NCI-H187 (cell line): ENCODE measurements at places on chromosomes 2 and 18.

DNA sequence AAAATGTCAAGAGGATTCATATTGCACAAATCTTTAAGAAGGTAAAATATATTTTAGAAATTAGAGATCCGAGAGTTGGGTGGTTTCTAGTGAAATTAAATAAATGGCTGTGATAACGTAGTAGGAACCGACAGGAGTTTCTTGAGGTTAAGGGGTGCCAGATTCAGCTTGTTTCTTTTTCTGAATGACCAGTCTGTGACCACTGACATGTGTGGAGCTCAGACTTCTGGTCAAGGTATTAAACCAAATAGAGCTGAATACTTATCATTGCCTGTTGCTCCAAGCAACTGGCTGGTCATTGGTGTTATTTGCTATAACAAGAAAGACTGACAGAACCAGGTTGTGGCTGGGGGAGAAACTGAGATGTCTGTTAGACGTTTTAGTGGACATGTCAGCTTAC is 408.2 kb upstream of the HS6ST1 start:
- DNase-seq = no peak

DNA sequence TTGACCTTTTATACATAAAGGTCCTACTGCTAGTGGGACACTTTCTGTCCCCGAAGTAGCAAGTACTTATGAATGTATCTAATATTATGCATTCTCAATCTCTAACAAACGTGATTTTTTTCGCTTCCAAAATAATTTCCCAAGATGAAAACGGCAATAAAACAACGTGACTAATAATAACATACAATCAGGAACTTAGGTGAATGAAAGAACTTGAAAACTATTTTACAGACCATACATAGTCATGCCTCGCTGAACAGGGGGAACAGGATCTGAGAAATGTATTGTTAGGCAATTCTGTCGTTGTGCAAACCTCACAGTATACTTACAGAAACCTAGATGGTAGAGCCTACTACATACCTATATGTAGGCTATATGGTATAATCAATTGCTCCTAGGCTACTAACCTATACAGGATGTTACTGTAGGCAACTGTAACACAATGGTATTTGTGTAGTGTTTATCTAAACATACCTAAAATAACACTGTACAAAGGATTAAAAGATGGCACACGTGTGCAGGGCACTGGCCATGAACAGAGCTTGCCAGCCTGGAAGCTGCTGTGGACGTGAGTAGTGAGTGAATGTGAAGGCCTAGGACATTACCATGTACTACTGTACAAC is 2.5 kb downstream of the RTN4 start:
- no peak for DNase-seq

- DNase-seq = no peak
These were observed 50.2 kb downstream of the ACVR1 start for GRCh38 chr2:157825885-157826284.

- peak; percentile 4 for DNase-seq
These were observed 28.4 kb downstream of the ARHGEF4 start for GRCh38 chr2:130864830-130865800.

DNA sequence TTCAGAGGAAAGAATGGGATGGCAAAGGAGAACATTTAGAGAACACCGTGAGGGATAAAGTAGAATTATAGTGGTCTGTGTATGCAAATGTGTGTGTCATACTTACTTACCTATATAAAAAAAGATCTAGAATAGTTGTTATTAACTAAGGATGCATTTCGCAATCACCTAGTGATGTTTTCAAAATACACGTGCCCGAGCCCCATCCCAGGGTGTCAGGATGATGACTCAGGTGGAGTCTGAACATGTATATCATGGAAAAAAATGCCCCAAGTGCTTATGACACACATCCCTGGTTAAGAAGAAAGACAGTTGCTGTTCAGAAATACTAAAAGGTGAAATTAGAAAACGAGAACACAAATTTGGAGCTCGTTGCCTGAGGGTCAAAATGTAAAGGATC is 109.0 kb downstream of the CERS6 start:
- DNase-seq = no peak

DNA sequence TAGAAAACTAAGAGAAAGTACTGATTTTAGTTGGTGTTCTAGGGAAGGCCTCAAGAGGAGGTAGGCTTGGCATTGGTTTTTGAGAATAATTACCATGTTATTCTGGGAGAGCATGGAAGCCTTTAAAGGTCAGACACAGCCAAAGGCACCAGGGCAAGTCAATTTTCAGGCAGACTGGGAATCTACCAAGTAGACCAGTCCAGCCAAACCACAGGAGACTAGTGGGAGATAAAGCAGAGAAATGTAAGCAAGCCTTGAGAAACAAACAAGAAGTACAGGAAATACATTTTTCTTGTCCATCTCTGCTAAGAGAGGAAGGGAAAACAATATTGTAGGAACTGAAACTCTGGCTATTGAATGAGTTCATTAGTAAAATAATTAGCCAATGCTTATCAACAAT is 5.5 kb upstream of the CCDC68 start:
- DNase-seq = no peak

GRCh38 chr2:15149063-15149462 is 412.1 kb downstream of the NBAS start:
- no peak for DNase-seq

DNA sequence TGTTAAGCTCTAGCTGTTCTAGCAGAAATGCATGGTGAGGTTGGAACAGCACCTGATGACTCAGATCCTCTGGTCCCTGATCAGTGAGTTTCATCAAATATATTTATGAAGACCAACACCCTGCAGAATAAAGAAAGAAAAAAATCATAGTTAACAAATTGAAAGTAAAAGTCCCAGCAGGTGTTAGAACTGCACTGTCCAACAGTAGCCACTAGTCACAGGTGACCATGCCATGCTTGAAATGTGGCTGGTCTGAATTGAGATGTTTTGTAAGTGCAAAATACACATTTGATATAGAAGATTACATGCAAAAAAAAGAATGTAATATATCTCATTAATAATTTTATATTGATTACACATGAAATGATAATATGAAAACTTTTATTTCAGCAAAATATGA is 1010.7 kb upstream of the ZEB2 start:
- DNase-seq = no peak

DNA sequence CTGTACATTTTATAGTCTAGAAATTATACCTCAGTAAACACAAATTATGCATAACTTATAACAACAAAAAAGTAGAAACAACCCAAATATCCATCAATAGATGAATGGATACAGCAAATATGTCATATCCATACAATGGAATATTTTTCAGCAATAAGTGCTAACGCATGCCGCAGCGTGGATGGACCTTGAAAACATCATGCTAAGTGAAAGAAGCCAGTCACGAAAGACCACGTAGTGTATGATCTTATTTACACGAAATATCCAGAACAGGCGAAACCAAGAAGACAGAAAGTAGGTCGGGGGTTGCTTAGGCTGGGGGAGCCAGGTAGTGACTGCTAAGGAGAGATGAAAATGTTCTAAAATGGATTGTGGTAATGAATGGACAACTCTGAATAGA is 167.1 kb upstream of the MYCN start:
- no peak for DNase-seq

DNA sequence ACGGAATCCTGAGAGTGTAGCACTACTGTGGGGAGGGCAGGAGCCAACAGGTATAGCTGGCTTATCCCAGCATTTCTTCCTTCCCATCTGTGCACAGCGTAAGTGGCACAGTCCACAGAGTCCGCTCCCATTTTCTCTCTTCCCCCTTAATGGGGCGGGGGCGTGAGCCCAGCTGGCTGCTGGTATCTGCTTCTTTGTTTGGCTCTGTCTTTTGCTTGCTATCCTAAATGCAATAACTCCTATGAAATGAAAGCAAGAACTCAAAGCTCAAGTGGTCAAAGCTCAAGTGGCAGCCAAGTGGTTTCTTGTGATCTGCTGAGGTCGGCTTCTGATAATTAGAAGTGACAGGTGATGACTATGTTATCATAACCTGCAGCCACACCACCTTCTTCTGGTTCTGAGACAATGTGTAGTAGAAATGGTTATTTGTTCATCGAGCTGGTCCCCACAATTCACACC is 192.7 kb downstream of the PLCL1 start:
- peak; percentile 38 for DNase-seq

- no peak for DNase-seq
These were observed 50.1 kb downstream of the BOLA3 start for GRCh38 chr2:74097574-74097973.

DNA sequence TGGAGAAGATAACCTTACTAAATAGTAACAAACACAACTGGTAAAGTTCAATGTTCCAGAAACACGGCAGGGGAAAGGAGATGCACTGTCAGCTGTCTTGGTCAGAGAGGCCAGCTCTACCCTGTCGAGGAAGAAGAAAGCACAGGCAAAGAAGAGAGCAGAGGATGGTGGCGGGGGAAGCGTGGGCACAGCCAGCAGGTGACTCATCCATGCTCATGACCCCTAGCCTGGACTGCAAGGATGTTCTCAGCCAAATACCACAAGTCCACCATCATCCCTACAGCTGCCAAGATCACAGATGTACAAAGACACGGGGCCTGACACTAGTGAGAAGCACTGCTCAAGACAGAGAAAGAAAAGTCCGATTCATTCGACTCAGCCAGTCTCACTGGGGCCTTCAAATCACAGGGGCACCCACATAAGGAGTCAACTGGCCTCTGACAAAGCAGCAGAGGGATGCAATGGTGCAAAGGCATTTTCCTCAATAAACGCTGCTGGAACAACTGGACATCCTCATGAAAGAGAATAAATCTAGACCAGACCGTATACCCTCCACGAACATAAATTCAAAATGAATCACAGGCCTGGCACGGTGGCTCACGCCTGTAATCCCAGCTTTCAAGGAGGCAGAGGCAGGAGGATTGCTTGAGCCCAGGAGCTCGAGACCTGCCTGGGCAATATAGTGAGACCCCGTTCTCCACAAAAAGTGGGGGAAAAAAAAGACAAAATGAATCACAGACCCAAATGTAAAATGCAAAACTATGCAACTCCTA is 5.6 kb downstream of the DTYMK start:
- DNase-seq = no peak

- no peak for DNase-seq
These were observed 9.7 kb downstream of the ERMN start for GRCh38 chr2:157315901-157316300.

DNA sequence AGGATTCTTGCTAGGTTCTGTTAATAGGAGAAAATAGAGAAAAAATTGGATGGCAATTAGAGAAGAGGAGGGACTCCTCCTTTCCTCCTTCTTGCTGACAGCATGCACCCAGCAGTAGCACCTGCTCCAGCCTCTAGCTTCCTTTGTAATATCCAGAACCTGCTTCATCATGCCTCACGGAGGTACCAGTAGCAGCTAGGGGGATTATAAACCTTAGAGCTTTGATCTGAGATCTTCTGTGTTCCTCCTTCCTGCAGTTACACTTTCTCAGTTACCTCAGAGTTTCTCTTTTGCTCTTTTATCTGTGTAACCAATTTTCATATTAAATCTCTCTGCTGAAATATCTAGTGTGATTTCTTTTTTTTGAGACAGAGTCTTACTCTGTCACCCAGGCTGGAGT is 16.6 kb downstream of the DPP4 start:
- DNase-seq = no peak

GRCh38 chr2:235511187-235511661 is 17.4 kb downstream of the AGAP1 start:
- DNase-seq = no peak

DNA sequence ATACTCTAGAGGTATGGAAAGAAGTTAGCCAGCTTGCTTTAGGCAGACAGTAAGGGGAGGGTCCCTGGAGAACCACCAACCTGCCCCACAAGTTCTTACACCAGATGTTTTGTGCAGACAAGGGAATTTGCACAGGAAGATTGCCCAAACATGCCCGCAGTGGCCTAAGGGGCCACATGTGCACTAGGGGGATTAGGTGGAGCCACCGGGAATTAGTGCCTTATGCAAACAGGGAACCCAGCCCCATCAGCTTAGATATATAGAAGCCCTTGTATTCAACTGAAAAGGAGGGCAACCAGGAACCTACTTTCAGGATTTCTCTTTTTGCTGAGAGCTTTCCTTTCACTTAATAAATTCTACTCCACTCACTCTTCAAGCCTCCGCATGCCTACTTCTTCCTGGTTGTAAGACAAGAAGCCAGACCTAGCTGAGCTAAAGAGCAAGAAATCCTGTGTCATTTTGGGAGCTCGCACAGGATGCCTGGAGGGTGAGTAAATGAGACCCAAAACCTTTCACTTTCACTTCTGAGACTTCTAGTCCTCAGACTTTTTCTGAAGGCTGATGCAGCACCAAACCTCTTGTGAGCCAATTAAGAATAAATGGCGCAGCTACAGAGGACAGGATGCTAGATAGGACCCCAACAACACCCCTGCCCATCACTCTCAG is 146.3 kb downstream of the GCA start:
- no peak for DNase-seq

GRCh38 chr2:158539176-158540005 is 82.6 kb downstream of the PKP4 start:
- no peak for DNase-seq

- DNase-seq = no peak
These were observed 57.7 kb downstream of the ROCK2 start for GRCh38 chr2:11286749-11287148.

DNA sequence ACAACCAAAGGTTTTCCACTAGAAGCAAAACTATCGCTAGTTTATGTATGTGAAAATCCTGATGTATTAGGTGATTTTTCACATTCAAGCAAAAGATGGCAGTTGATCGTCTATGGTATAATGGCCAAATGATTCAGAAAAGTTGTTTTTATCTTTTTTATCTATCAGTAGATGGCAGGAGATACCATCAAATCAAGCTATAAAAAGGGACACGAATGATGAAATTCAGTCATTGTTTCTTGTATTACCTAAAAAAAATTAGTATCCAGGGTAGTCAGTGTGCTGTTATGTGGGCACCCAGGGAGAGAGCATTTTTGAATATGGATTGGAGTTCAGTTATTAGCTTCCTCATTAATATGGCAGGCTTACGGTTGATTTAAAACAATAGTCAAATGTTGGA is 22.9 kb upstream of the CAVIN2 start:
- DNase-seq = no peak

- no peak for DNase-seq
These were observed 173.9 kb upstream of the ERBB4 start for GRCh38 chr2:212712466-212712865.

GRCh38 chr2:56185101-56185581 is 1.4 kb downstream of the CCDC85A start:
- DNase-seq = no peak

DNA sequence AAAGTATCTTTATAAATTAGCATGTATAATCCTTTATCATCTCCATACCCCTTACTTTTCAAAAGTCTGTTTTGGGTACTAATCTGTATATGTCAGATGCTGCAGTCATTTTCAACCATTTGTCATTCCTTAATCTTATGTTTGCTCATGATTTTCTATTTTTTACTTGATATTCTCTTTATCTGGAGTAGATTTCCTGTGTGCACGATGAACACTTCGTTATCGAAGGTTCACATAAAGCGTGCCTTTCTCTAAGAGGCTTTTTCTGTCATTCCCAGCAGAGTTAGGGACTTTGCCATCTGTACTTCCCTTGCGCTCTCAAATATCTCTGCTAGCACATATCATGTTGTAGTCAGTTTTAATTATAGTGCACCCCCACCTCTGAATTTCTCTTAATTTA is 123.2 kb downstream of the BIRC6 start:
- DNase-seq = no peak

GRCh38 chr2:171754254-171754939 is 67.1 kb downstream of the DYNC1I2 start:
- DNase-seq = no peak

GRCh38 chr2:126358122-126358521 is 297.8 kb upstream of the GYPC start:
- DNase-seq = no peak

GRCh38 chr2:173631127-173631460 is 276.4 kb downstream of the CDCA7 start:
- DNase-seq = no peak

GRCh38 chr2:234865040-234865439 is 86.8 kb upstream of the SH3BP4 start:
- no peak for DNase-seq
